NCI-H1436 (cell line): ENCODE measurements at places on chromosomes 5 and 9.

DNA sequence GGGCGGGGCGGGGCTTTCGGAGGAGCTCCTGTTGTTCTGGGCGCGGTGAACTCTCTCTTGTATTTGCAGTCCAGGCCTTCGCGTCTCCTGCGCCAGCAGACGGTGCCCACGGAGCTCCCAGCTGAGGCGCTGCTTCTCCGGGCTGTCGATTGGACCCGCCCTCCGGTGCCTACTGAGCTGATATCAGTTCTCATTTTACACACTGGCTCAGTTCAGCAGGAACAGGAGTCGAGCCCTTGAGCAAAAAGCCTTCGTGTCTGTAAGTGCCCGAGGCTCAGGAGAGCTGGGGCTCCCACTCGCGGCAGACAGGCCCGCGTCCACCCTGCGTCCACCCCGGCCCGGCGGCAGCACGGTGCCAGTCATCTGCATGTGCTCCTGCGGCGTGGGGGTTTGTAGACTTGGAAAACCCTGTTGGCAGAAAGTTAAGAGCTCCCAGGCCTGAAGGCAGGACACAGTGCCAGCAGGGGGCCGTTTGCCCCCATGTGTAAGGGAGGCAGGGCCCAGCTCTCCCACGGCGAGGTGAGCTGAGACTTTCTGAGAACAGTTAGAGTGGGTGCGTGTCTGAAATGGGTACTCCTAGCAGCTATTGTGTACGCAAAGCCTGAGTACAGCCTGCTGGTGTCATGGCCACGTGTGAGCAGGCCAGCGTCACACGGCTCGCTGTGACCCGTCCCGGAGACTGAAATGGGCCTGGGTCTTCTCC lies 231.5 kb downstream of the FANCC start:
- DNase-seq: no peak

GRCh38 chr5:159609359-159609758 lies 279.1 kb upstream of the IL12B start:
- DNase-seq: no peak

DNA sequence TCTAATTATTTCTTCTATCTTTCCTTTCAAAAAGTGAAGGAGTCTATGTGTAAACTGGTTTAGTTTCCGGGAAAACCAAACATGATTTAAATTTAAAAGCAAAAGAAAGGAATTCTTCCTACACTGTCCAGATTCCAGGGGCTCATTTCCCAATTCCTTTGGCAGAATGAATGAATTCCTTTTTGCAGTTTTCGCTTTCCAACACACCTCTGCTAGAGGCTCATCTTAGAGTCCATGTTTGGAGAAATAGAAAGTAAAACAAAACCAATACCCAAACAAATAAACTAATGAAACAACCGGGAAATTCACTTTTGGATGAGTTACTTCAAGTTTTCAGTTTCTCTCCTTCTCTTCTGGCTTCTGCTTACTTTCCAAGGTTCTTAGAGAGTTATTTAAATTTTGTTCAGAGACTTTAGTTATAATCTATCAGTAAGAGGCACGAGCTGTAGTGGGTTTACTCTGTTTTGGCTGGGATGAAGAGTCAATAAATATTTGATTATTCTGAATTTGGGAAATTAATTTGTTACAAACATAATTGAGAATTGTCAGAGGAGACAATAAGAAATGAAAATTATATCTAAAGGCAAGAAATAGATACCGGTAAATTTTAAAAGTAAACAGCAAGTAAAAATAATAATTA lies 365.0 kb upstream of the CDH9 start:
- no peak for DNase-seq

DNA sequence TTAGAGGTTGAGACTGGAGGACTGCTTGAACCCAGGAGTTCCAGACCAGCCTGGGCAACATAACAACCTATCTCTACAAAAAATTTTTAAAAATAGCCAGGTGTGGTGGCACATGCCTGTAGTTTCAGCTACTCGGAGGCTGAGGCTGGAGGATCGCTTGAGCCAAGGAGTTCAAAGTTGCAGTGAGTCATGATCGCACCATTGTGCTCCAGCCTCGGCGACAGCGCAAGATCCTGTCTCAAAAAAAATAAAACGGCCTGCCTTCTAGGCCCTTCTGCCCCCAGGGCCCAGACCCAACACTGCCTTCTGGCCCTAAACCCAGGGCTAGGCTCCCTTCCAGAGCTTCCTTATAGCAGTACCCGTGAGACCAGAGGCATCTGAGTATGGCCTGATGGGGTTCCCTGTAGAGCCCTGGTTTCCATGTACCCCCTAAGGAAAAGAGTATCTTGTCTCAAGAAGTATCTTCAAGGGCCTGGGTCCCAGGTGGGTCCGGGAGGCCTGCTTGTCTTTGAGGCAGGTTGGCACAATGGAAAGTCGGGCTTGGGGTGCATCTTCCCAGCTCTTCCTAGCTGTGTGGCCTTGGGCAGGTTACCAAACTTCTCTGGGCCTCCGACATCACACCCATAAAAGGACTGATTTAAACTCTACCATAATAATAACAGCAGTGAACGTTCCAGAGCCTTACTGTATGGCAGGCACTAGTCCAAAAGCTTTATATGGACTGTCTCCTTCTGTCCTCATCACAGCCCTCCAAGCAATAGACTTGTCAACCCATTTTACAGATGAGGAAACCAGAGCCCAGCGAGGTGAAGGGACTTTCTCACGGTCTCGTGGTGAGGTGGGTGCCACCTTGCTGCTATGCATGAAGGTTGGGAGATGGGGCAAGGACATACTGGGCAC lies 9.6 kb downstream of the LRRC8A start:
- DNase-seq: no peak

- DNase-seq: no peak
Measured at GRCh38 chr9:123651871-123652270, 278.1 kb downstream of the DENND1A start.

GRCh38 chr9:16377311-16377710 lies 493.2 kb downstream of the BNC2 start:
- no peak for DNase-seq

GRCh38 chr5:134502259-134502658 lies 23.2 kb upstream of the JADE2 start:
- DNase-seq: no peak

- no peak for DNase-seq
Measured at GRCh38 chr9:117757561-117758190, 53.5 kb downstream of the TLR4 start.

- no peak for DNase-seq
Measured at GRCh38 chr9:4831119-4831518, 38.4 kb downstream of the RCL1 start.

GRCh38 chr5:1320436-1321344 lies 24.2 kb downstream of the CLPTM1L start:
- no peak for DNase-seq

- DNase-seq: no peak
Measured at GRCh38 chr5:35098214-35098613, 50.5 kb upstream of the AGXT2 start.

DNA sequence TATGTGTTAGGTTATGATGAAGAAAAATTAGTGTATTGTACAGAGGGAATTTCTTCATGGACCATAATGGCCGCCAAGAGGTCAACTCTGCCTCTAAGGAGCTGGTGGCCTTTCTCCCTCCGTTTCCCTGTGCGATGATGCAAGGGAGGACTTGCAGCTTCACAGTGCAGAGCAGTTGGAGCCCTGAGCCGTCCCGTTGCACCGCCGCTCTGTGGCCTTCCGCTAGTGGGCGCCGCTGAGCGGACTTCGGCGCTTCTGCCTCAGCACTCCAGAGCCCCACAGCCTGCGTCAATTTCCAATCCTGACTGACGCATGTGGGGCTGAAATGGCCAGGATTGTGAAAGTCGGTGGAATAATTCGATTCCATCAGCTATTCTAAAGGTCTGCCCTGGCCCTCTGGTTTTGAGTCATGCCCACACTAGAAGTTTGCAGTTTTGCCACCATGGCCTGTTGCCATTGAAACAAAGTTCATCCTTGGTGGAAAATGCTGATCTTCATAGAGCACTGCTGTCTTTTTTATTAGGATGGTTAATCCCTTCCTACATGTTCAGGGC lies 22.7 kb upstream of the LECT2 start:
- no peak for DNase-seq
